ENCODE measurements at places on chromosomes 7 and 10.

GRCh38 chr10:74882831-74883230 is 56.4 kb downstream of the KAT6B start:
- peak; percentile 64 for DNase-seq

DNA sequence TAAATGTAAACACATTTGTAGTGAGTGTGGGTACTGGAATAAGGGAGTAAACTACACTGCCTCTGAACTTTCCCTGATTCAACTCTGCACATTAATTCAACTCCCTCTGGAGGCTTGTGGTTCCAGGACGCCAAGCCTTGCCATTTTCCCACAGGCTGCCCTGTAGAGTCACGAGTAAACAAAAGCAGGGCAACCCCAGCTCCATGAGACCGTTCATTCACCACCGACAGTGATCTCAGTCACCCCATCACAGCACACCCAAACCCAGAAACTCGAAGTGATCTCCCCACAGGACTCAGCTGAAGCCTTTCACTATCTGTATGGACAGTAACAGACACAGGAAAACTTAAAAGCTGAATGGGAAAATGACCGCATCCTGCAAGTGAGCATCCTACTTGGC is 218.8 kb upstream of the FRMD4A start:
- DNase-seq, result no peak

GRCh38 chr10:114607358-114607998 is 50.6 kb downstream of the ABLIM1 start:
- no peak for DNase-seq

DNA sequence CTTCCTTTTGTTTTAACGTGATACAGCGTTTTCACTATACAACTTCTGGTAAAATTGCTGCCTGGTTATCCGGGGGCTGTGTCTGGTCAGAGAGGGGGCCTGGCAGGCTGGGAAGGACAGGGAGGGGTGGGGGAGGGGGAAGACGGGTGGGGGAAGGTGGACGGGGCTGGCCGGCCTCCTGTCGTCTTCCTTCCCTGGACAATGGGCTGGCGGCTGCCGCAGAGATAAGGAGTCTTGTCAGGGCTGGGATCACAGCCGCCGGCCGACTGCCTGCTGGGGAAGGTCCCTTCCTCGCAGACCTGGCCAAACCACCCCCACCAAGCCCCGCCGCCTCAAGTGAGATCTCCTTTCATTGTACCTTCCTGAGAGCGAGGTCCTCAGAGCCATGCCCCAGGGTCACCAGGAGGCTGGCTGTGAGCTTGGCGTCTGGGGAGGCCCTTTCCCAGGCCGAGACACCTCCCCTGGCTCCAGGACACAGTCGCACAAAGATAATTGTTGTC is 151.2 kb upstream of the TNRC18 start:
- DNase-seq, result no peak

Measured in mesenchymal stem cell (in vitro differentiated cells and primary cell).